ENCODE measurements at places on chromosomes 1 and 21. TPM values are rescaled to one million over a fixed set of nuclear protein-coding genes. Genes with fewer than 3 reads are reported as not detected.
A peak's percentile ranks its signal among the peaks of the same experiment; 100 is the strongest.

DNA sequence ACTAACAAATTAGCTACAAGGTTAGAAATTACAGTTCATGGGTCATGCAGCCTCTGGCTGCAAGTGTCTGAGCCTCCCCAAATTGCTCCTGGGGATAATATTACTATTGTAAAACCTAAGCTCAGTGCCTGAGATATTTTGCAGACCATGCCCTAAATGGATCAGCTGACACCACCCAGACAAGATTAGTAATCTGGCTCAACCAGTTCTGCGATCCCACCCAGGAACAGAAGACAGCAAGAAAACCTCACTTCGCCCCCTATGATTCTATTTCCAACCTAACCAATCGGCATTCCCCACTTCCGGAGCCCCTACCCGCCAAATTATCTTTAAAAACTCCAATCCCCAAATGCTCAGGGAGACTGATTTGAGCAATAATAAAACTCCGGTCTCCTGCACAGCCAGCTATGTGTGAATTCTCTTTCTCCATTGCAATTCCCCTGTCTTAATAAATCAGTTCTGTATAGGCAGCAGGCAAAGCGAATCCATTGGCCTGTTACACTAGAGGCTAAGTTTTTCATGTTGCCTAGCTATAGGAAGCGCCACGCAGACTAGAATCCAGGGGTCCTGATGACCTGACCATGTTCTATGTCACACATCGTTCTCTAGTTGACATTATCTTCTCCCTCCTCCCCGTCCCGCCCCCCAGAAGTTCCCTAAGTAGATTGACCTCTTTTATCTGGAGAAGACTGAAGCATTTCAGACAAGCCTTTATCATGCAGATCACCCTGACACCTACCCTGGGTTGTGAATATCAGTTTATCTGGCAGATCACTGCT, 22.4 kb upstream of the ZFYVE9 start:
- peak; percentile 65 for DNase-seq

- DNase-seq, result no peak
Observed at GRCh38 chr21:36021251-36021837, 39.0 kb downstream of the SETD4 start.

GRCh38 chr1:227559926-227560325, 3.4 kb upstream of the ZNF678 start:
- no peak for DNase-seq

GRCh38 chr1:111212634-111213335, 12.3 kb upstream of the DENND2D start:
- DNase-seq, result peak; percentile 75

- no peak for DNase-seq
Observed at GRCh38 chr21:40186045-40186444, 318.8 kb downstream of the PCP4 start.

The ST6GALNAC5 gene
- total RNA-seq, result 10.9 TPM

The LCE1B gene
- total RNA-seq, result not detected
